ENCODE measurements at places on chromosomes 11 and 22.

DNA sequence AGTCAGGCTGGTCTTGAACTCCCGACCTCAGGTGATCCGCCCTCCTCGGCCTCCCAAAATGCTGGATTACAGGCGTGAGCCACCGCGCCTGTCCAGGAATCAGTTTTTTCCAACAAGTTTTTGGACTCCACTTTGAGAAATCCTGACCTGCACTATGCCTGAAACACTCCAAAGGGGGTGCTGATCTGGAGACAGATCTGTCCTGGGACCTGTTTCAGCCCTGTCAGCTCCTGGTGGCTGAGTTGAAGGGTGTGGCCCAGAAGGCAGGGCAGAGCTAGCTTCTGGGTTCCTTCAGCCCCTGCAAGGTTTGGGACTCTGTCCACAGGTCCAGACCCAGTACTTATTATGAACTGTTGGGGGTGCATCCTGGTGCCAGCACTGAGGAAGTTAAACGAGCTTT, 1.2 kb downstream of the DNAJC4 start:
- no peak for DNase-seq

DNA sequence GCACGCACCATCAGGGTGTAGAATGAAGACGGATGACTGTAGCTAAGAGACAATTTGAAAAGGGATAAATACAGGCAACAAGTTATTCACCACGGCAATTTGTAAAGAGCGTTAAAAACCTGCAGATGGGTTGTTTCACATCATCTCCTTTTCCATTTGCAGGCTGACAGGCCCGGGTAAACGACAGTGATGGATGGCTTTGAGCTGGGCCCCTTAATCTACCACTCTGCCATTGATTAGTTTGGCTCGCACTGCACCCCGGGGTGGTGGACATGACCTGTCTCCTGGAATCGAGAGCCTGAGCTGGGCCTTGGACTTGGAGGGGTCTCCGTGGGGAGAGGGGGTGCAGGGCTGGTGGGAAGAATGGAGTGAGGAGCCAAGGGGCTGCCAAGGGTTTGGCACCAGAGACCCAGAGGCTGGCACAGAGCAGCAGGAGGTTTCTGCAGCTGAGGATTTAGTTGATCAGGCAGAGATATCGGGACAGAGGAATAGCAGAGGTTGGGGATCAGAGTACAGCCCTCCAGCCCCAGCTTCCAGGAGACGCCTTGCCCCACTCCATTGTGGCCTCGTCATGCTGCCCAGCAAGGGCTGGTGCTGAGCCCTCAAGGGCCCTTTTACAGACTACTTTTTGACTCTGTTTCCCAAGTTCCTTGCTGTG, 110.6 kb upstream of the NECTIN1 start:
- peak; percentile 21 for DNase-seq

GRCh38 chr11:131710511-131710910, 340.1 kb downstream of the NTM start:
- no peak for DNase-seq

DNA sequence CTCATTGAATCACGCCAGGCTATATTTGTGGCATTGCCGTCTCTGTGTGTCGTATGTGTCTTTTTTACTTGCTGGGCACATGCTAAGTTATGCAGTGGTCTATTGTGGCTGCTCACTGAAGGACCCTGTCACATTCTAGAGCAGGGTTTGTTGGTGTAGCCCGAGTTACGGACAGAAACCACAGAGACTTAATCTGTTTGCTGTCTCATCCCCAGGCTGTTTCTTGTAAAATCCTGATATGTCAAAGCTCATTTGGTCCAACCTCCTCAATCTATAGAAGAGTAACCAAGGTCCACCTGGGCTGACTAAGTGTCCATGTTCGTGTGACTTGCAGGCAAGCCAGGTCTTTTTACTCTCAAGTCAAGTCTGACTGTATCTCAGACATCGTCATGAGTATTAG, 5.0 kb downstream of the DPF2 start:
- DNase-seq = no peak

DNA sequence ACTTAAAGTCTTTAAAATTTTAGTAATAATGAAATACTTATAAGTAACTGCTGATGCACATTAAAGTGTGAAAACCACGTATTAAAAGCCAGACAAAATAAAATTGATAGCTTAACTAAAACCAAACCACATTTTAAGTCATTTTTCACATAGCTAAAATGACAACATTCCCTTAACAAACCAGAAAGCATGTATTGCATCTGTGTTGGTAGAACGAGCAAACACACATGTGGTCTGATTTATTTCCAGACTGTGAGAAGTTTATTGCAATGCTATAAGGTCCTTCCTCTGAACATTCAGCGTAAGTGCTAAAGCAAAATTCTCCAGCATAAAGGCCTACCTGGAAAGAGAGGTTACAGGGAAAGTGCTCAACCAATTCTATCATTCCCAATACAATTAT, 57.8 kb downstream of the ARHGAP20 start:
- no peak for DNase-seq

DNA sequence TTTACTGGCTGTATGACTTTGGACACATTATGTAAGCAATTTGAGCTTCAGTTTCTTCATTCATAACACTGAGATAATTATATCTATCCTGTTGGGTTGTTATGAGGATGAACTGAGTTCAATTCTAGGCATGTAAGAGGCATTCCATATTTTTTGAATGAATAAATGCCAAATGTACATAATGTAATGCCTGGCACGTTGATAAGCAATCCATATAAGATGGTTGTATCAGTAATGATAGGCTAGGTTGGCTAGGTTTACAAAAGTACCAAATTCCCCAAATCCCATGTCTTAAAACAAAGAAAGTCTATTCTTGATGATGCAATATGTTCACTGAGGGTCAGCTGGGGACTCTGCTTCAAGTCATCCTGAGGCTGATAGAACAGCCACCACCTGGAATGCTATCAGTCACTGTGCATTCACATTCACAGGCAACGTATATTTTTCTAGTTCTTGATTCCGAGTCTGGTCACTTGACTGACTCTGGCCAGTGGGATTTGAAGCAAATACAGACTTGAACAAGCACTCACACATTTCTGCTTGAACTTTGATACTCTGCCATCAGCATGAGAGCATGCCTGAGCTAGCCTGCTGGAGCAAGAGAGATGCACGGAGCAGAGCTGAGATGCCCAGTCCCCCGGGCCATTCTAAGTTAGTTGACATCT, 104.0 kb upstream of the TIMP3 start:
- DNase-seq = no peak

DNA sequence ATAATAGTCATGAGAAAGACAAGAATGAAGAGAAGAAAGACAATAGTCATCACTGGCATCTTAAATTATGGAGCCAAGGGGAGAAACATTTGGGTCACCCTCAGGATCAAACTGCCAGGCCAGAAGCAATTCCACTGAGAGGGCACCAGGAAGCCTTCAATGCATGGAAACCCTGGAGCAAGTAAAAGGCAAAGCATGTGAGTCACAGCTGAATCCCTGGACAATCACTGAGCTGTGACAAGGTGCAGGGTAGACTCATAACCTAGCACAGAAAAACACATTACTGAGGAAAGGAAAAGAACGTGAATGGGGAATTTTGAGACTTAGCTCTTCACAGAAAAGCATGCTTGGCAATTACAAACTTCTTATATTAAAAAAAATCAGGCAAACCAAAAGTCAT, 1.6 kb downstream of the KCNJ1 start:
- DNase-seq = no peak

DNA sequence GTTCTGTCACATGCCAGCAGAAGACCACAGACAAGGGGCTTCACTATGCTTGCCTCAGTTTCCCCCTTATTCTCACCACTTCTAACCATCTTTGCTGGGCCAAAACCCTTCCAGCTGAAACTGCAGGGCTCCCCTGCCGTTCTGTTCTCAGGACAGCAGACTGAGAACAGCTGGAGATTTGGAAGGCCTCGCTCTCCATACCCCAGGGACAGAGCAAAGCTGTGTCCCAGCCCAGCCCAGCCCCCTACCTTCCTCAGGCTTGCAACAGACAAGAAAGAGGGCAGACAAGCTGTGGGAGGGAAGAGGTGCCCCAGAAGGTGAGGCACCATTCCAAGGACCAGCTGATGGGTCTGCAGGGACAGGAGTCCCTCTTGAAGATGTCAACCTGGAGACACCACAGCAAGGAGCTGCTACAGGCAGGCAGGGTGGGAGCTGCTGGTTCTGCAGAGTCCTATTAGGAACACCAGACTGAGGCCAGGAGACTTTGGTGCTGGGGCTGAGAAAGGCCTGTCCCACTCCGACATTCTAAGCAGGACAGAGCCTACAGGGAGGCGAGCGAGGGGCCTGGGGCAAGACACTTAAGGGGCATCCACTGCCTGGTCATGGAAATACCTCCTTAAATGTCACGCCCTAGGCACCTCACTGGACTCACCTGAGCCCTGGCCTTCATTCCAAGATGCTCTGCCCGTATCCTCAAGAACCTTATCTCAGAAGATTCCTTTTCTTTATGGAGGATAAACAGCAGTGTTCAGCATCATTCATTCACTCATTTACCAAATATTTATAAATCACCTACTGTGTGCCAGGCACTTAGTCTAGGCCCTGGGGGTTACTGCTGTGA, 6.9 kb downstream of the SCN2B start:
- DNase-seq = no peak

- no peak for DNase-seq
These were observed 68.5 kb upstream of the NARS2 start for GRCh38 chr11:78642979-78643675.

DNA sequence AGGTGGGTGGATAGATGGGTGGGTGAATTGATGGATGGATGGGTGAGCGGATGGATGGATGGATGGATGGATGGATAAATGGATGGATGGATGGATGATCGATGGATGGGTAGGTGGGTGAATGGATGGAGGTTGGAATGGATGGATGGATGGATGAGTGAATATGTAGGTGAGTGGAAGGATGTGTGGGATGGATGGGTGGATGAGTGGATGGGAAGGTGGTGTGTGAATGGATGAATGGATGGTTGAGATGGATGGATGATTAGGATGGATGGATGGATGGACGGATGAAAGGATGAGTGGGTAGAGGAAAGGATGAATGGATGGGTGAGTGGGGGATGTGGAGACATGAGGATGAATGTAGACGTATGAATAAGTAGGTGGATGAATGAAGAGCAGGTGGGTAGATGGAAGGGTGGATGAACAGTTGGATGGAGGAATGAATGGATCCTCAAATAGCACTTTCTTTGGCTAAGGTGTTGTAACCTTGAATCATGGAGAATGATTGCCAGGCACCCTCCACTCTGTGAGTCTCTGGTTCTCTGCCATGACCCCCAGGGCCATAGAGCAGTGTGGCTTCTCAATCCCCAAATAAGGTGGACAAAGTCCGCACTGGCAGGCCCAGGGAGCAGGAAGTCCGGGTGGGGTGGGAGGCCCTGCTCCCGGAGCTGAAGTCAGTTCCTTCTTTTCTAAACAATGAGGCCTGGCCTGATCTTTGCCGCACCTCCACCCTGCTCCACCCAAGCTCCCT, 36.9 kb downstream of the IGF2 start:
- DNase-seq = no peak

- DNase-seq = no peak
These were observed 56.0 kb upstream of the CLMP start for GRCh38 chr11:123250892-123251656.

GRCh38 chr22:41009222-41009948, 58.2 kb downstream of the RBX1 start:
- DNase-seq = no peak

DNA sequence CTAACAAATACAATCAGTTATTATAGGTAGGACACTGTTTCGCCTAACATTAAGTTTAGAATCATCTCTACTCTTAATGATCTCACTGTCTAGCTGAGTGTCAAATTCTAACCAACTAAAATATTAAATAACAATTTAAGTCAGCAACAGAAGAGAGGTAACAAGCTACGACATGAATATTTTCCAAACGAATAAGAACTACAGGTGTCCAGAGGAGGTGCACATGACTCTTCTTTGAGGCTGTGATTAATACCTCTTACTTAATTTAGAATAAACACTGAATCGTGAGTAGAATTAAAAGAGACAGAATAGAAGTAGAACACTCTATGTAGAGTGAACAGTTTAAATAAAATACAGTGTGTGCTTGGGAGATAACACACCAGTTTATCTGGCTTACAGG, 619.0 kb upstream of the ARHGAP42 start:
- DNase-seq = no peak

- no peak for DNase-seq
These were observed 89.6 kb downstream of the HSD17B12 start for GRCh38 chr11:43770173-43770572.

GRCh38 chr11:133608496-133608895, 76.2 kb upstream of the OPCML start:
- DNase-seq = no peak

- no peak for DNase-seq
These were observed 95.6 kb downstream of the PHF21B start for GRCh38 chr22:44914026-44914721.

- no peak for DNase-seq
These were observed 688.9 kb downstream of the KCNA4 start for GRCh38 chr11:29327891-29328290.

GRCh38 chr11:131841028-131841427, 470.6 kb downstream of the NTM start:
- no peak for DNase-seq

DNA sequence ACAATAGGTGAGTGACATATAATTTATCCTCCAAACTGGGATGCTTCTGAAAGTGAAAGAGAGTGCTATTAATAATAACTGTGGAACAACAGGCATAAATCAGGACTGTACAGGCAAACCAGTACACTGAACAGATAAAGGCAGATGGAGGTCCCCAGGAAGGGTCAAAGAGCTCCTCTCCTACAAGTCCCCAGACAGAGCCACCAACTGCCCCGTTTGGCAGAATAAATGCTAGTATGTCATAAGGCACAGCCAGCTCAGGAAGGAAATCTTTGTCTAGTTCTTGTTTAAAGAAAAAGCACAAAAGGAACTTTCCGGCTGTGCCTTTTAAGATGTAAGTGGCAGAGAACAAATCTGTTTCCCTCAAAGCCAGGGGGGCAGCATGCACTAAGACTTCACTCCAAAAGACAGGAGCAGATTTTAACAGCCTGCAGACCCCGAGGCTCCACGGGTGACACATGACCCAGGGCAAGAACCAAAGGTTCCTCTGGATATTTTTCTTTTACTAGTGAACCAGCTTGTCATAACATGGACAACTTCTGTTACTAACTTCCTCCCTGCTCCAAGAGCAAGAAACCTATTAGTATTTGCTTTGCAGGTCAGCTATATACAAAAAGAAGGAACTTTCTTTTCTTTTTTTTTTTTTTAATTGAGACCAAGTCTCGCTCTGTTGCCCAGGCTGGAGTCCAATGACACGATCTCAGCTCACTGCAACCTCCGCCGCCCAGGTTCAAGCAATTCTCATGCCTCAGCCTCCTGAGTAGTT, 50.2 kb downstream of the MYH9 start:
- no peak for DNase-seq

- DNase-seq = no peak
These were observed 77.7 kb upstream of the SOX6 start for GRCh38 chr11:16434036-16434435.

- DNase-seq = peak; percentile 76
These were observed 20.2 kb downstream of the FADS3 start for GRCh38 chr11:61871158-61871597.

DNA sequence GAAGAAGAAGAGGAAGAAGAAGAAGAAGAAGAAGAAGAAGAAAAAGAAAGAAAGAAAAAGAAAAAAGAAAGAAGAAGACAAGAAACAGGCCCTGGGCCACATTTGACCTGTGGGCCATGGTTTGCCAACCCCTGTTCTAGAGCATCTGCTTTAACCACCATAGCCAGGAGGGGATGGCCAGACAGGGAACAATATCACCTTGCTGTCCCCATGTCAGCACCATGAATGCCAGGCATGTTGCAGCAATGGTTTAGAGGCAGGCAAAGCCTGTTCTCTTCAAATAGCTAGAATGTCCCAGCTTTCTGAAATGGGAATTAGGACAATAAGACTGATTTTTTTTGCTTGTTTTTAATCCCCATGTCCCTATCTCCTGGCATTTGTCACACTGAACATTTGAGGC, 338.6 kb upstream of the PLET1 start:
- no peak for DNase-seq

- no peak for DNase-seq
These were observed 71.8 kb downstream of the DSCAML1 start for GRCh38 chr11:117725048-117725734.
